ENCODE measurements at places on chromosomes 7 and 10.
A peak's percentile ranks its signal among the peaks of the same experiment; 100 is the strongest.

DNA sequence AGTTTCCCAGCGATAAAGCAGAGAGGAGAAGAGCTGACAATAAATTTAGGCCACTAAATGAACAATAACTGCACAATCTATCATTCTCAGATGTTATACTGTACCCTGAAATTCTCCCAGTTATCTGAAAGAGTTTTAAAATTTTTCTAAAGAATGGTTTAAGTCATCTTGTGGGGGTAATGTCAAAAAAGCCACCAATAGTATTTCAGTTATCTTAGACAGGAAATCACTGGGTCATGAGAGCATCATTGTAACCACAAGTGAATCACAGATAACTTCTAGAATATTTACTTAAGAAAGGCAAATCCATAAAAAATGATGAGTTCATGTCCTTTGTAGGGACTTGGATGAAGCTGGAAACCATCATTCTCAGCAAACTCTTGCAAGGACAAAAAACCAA, 147.1 kb downstream of the DNAJB9 start:
- no peak for DNase-seq

DNA sequence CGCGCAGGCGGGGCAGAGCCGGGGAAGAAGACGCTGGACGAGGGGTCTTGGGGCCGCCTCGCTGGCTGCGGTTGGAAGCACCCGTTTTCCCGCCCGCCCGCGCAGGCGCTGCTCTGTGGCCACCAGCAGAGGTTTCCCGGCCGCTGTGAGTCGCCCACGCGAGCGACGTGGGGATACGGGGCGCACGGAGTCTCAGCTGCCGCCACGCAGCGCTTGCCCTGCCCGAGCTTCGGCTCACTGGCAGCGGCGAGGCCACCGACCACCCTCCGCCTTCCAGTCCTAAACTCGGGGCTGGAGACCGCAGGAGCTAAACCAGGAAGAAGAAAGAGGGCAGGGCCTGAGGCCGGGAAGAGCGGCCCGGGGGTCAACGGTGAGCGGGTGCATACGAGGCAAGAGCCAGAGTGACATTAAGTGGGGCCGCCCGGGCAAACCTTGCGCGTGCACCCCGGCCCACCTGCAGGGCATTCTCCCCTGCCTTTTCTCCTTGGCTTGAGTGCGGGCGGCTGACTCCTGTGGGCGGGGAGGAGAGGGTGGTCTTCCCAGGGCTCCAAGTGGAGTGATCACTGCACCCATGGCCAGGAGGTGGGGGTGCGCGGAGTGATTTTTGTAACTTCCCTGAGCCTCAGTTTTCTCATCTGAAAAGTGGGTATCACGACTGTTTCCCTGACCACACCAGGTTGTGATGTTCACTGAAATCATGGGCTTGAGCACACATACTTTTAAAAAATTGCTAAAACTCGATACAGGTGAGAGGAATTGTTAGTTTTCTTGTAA, 7.1 kb upstream of the EMX2 start:
- DNase-seq: peak; percentile 66

GRCh38 chr7:30463405-30464145, 15.0 kb downstream of the NOD1 start:
- DNase-seq: no peak

DNA sequence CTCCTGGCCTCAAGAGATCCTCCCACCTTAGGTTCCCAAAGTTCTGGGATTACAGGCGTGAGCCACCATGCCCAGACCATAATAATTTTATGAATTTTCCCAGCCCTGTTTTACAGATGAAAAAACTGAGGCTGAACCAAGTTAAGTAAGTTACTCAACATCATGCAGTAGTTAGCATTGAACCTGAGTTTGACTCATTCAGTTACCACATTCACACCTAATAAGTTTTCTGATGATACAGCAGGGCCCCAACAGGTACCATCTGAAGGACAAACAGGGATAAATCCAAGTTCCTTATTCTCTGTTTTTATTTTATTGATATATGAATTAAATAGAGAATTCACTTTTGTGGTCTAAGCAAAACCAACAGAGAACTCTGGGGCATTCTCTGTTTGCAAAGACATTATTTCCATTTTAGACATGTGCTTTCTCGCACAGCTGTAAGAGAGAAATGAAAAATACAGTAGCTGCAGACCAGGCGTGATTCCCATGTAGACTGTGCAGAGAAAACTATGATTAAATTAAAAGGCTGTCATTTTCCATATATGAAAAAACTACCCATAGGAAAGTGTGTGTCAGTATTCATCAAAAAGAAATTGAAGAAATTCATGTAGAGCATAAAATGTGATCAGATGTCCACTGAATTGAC, 26.6 kb downstream of the APBB1IP start:
- no peak for DNase-seq

DNA sequence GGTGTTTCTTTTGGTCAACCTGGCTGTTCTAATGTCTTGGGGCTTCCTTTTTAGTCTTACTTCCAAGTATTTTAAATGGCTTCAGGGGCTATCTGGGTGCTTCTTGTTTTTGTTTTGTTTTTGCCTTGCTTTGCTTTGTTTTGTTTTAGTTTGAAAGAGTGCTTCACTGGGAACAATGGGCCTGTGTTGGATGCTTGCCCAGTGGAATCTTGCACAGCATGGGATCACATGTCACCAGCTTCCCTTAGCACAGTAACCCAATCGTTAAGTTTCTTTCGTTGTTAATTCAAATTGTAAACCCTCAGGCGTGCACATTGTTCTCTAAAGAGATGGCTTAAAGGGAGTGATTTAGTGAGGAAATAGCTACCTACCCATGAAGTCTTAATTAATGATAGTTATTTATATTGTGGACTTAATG, 8.9 kb downstream of the COL17A1 start:
- DNase-seq: peak; percentile 77

DNA sequence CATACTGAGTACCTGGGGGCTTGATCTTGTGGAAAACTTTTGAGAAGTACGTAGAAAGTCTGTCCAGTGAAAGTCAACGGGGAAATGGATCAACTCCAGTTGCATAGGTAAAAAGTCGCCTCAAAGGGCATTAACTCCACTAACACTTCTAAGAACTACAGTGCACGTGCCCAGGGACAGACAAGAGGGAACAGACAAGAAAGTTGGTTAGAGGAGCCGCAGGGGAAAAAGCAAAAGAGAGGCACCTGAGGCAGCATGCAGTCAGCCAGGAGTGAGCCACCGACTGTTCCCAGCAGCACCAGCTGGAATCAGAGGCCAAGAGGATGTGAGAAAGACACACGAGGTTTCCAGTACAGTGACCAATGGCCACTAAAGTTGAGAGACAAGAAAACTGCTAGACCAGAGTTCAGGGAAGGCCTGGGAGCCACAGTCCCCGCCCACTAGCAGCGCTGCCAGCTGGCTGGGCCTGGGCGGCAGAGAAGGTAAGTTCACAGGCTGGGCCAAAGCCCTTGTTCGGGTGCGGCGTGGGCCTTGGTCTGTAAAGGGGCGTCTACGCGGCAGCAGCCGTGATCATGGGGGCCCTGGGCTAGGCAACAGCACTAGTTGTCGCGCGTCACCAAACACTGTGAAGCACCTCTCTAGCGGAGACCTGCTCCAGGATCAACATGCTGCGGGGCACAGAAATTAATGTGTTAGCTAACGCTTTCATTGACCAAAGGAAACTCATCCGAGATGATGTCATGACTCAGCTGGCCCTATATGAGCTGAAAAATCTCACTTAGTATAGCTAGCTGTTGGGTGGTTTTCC, 14.0 kb downstream of the ITGB1 start:
- DNase-seq: no peak

DNA sequence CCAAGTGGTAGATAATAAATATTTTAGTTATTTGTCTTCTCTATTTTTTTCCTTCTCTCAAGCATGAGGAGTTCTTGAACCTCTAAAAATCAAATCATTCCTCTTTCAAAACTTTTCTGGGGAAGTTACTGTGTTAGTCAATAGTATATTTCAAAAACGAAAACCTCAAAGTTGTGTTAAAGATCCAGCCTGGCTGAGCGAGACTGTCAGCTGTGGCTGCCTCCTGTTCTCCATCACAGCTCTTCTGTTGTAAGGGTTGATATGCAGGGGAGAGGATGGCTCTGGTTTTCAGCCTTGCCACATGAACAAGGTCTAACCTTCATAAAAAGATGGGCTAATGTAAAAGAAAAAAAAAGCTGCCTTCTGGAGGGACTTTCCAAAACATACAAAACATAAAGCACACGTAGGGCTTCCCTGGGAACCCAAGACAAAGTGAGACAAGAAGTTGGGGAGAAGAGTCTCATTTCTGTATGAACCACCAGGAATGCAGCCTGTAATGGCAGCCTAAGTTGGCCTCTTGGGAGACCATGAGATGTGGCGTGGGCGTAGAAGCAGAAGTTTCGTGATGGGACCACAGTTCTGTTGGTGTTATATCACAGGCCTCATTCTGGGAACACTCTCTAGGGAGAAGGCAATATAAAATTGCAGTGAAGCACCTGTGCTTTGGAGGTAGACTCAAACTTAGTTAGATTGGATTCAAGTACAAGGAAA, 77.9 kb upstream of the FHIP2A start:
- DNase-seq: no peak

GRCh38 chr10:71860243-71861029, 9.4 kb upstream of the PSAP start:
- peak; percentile 90 for DNase-seq

GRCh38 chr10:79983286-79983909, 34.5 kb upstream of the SFTPD start:
- DNase-seq: peak; percentile 35

DNA sequence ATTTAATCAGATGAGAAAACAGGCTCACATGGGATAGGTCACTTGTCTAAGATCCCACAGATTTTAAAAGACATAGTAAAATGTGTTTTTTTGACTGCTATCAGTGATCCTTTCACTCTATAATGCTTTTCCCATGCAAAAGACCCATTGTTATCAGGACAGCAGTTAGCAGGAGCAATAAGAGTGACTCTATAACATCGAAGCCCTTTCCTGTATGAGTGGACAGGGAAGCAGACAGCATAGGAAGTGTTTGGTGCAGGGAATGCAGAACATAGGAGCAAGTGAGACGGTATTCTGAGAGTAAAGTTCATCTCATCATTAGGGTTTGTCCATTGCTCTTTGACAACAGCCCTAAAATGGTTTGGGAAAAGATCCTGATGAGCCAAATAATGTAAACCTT, 68.5 kb downstream of the SLC25A13 start:
- DNase-seq: no peak

GRCh38 chr10:19788075-19788686, 28.1 kb upstream of the PLXDC2 start:
- DNase-seq: peak; percentile 68

DNA sequence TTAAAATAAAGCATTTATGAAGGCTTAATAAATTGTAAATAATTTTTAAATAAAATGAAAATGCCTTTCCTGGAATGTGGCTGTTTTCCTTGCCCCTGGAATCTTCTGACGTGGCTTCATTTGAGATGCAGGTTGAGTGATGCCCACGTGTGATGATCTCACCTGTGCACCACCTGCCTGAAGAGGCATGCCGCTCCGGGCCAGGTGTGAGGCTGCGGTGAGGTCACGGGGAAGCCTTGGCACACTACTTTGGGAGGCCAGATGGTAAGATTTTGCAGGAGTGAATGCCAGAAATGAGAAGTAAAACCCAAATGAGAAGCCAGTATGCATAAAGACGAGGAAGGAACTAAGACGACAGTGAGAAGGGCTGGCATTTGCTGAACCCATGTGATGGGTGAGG, 36.2 kb downstream of the GOT1 start:
- no peak for DNase-seq

GRCh38 chr7:123819001-123819400, 26.0 kb upstream of the HYAL4 start:
- no peak for DNase-seq

GRCh38 chr10:42783181-42783549, 570 bp downstream of the BMS1 start:
- DNase-seq: no peak

GRCh38 chr10:33047655-33048054, 89.6 kb upstream of the ITGB1 start:
- no peak for DNase-seq

- no peak for DNase-seq
These were observed 7.9 kb upstream of the CYP3A7 start for GRCh38 chr7:99742737-99743394.

GRCh38 chr7:95389516-95389915, 6.7 kb downstream of the PON3 start:
- DNase-seq: no peak

- DNase-seq: no peak
These were observed 299.9 kb upstream of the LRRTM3 start for GRCh38 chr10:66625709-66626590.

- no peak for DNase-seq
These were observed 90.3 kb upstream of the LYZL2 start for GRCh38 chr10:30719832-30720231.

- DNase-seq: no peak
These were observed 7.3 kb upstream of the ZNF22 start for GRCh38 chr10:44993226-44993921.

GRCh38 chr7:74449144-74449543, 4.6 kb upstream of the GTF2IRD1 start:
- no peak for DNase-seq

- DNase-seq: no peak
These were observed 14.9 kb downstream of the ASZ1 start for GRCh38 chr7:117412390-117412789.

GRCh38 chr7:142482891-142483658, 225.2 kb upstream of the PRSS58 start:
- peak; percentile 45 for DNase-seq

DNA sequence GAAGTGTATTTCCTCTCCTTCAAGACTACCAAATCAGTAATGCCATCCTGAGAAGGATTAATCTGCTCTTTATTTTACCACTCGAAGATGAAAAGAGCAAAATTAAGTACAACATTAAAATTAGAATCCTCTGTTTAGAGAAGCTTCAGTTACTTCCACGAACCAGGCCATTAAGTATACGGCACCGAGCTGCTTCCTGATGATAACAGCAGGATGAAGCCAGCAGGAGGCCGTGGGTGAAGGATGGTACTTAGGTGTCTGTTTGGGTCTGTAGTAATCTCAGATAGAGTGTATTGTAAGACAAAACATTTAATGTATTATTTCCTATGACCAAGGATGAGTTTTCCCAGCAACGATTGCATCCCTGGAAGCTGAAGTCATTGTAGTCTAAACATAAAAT, 362.8 kb downstream of the SFMBT2 start:
- no peak for DNase-seq

GRCh38 chr7:36923943-36924436, 199.7 kb upstream of the AOAH start:
- DNase-seq: no peak

- DNase-seq: no peak
These were observed 46.0 kb downstream of the RASGEF1A start for GRCh38 chr10:43220657-43221418.

- no peak for DNase-seq
These were observed 507.4 kb upstream of the PODXL start for GRCh38 chr7:132063800-132064199.

DNA sequence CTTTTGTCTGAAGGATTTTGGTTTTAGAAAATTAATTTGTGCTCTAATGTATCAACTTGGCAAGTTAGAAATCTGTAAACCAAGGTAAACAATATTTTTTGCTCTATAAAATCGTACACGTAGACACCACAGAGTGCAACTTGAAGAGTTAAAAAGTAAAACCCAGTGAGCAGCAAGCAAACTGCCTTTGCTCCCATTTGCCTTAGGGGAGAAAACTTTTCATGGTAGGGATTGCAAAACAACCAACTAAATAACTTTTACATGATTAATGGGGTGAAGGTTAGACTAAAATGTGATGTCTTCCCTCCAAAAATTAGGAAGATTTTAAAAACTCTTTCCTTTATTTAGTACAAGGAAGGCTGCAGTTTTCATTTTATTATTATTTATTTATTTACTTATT, 224.2 kb upstream of the LYZL1 start:
- DNase-seq: no peak

- no peak for DNase-seq
These were observed 610.6 kb downstream of the SDK1 start for GRCh38 chr7:3911685-3912084.

GRCh38 chr7:112185005-112185834, 21.0 kb downstream of the DOCK4 start:
- no peak for DNase-seq

- DNase-seq: no peak
These were observed 298.3 kb downstream of the PTEN start for GRCh38 chr10:88161756-88162155.
